ENCODE measurements at places on chromosomes 6 and 20. TPM values are rescaled to one million over a fixed set of nuclear protein-coding genes. Genes with fewer than 3 reads are reported as not detected.

DNA sequence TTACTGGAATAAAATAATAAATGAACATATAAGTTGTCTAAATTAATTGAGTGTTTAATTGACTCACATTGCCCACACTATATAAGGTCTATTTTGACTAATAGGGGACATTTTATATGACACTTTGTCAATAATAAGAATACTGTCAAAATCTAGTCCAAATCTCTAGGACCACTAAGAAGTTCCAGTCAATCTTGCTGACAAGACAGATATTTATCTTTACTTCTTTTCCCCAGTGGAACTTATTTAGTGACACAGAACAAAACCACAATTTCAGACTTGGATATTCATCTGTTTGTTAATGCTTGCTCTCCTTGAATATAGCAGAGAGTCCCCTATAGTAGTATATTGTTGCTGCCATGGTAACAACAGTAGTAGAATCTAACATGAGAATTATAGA is 954.6 kb upstream of the MANEA start:
- no peak for DNase-seq

GRCh38 chr6:14856177-14856576 is 389.7 kb upstream of the JARID2 start:
- no peak for DNase-seq

DNA sequence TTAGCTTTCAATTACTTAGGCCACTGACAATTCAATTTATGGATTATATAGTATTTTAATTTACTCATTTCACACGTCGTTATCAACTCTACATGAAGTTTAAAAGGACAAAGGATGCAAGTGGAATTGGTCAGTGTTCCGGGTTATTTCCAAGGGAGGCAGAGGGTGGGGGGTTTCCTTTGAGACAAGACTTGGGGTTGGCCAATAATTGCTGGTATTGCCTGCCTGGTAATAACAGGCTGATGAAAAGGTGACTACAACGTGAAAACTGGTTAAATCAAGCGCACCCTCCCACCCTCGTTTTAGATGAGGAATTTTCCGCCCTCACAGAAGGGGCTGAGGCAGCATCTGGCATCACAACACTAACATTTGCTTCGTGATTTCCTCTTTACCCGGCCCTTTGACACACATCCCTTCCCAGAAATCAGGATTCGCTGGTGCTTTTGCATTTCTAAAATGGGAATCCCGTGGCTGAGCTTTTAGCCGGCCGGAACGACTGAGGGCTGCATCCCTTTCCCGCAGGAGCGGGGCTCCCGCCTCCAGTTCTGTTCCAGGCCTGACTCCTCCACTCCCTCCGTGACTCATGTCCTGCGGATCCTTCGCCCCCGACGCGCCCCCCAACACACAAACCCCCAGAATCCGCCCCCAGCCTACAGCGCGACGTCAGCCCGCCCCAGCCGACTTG is 999 bp upstream of the PIM1 start:
- DNase-seq: no peak

DNA sequence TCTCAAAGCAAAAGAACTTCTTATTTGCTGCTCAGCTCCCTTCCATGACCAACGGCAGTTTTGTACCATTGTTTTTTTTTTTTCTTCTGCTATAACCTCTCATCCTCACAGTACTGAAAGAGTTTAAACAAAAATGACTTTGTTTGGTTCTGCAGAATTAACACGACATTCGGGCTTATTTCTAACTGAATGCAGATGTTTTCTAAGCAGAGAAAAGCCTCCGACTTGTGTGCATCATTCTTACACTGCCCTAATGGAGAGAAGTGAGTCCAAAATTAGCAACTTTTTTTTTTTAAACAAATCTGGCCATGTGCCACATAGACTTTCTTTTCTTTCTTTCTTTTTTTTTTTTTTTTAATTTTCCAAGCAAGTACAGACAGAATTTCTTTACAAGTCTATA is 382.7 kb downstream of the HDGFL1 start:
- no peak for DNase-seq

DNA sequence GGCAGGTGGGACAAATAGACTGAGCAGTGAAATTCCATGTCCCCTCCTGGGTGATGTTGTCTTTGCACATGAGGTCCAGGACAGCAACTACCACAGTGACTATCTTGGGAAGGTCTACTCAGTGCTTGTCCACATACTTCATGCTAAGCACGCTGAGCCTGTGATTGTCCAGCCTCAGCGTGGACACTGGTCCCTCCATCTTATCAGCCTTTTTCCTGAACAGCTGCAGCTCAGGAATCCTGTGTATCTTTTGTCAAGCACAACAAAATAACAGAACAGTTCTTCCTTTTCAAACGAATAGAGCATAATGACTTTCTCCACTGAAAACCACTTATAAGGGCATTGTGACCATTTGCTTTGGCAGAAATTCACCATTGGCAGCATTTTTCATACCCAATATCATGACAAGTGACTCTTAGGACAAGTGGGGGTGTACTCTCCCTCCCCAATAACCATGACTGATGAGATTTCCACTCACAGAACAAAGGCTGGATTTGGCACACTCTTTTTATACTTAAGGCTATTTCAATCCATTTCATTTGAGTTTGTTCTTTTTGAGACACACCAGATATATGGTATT is 90.3 kb downstream of the FYN start:
- no peak for DNase-seq

- DNase-seq: no peak
Observed at GRCh38 chr6:108780784-108781183, 67.4 kb upstream of the ARMC2 start.

DNA sequence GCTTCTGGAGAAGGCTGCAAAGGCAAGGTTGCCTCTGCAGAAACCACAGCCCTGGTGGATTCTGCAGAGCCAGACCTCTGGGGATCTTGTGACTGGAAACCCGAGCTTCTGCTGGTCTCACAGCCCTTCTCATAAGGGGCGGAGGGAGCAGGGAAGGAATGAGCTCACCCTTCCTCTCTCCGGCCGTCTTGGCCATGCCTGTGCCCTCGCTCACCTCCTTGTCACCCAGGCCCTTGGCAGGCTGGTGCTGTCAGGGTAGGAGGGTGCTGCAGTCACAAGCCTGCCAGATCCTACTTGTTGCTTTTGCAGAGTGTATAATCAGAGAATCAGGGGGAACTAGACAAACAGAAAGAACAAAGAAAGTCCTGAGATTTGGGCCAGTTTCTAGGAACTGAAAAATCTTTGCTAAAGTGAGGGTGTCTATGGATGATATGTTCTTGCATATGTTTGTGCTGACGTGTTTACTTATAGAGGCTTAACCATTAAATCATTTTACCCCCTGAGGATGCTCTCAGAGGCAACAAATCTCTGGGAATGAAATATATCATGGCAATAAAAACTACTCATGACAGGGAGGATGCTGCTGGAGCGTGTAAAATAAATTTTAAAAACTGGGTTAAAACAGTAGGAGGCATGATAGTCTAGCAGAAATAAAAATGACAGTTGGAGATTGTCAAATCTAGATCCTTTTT is 244.9 kb upstream of the SOX4 start:
- peak; percentile 29 for DNase-seq

- no peak for DNase-seq
Observed at GRCh38 chr20:35181731-35182130, 9.9 kb downstream of the PROCR start.

GRCh38 chr20:47244451-47244850 is 112.0 kb downstream of the ZMYND8 start:
- DNase-seq: no peak

DNA sequence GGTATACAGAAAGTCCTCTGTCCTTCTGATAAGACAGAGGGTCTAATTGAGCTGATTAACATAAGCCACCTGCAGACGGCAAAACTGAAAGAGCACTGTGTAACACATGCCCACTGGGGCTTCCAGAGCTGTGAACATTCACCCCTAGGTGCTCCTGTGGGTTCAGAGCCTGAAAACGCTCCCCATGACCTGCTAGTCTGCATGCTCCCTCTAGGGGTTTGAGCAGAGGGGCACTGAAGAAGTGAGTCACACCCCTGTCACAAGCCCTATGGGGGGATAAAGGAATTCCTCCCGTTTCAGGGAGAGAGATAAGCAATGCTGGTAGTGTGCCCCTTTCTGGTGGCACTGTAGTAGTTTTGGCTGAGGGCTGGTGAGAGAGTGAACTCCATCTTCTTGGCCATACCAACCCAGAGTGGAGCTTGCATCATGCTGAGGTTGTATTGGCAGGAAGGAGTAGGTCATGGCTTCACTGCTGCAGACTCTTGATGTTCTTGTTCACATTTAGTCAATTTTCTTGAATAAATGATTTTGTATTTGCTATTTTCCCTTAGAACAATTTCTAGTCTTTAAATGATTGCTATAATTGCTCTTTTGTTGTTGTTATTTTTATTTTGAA is 637.5 kb upstream of the MAN1A1 start:
- peak; percentile 10 for DNase-seq

DNA sequence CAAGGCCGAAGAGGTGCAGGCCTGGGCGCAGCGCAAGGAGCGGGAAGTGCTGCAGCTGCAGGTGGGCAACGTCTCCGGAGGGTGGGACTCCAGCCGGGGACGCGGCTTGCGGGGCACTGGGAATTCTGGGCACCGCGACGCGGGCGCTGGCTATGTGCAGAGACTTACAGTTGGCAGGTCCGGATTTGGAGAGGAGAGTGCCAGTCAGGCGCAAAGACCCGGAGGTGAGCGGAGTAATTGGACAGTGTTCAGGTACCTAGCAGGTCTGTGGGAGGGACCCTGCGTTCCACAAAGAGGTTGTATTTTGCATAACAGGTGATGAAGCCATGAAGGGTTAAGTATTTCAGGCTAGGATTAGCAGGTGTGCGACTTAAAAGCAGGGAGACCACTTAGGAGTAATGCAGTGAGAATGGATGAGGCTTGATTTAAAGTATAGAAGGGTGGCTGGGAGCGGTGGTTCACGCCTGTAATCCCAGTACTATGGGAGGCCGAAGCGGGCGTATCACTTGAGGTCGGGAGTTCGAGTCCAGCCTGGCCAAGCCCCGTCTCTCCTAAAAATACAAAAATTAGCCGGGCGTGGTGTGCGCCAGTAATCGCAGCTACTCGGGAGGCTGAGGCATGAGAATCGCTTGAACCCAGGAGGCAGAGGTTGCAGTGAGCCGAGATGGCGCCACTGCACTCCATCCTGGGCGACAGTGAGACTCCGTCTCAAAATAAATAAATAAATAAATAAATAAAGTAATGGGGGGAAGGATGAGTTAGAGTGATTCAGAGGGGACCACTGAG is 1.0 kb downstream of the MRPS26 start:
- no peak for DNase-seq

- DNase-seq: no peak
Observed at GRCh38 chr20:10806539-10806938, 132.7 kb upstream of the JAG1 start.

GRCh38 chr6:131549811-131550210 is 23.2 kb upstream of the ARG1 start:
- no peak for DNase-seq

DNA sequence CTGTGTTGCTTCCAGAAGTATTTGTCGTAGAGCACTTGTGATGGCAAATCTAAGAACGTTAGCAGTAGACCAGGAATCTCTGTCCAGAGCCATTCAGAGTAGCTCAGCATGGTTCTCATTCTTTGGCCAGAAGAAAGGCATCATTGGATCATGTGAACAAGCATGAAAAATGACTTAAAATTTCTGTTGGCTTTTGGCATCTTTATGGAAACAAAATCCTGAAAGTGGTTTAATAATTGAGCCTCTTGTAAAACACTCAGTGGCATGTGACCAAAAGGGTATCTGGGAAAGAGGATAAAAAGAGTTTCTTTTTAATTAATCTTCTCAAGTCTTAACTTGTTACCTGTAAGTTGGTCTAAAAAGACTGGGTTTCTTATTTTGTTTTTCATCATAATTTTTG is 55.2 kb downstream of the PTPN1 start:
- no peak for DNase-seq

Gene ID4
- 29.2 TPM for total RNA-seq

Gene SOX18
- not detected for total RNA-seq

Gene CTAGE9
- not detected for total RNA-seq

Gene GATA5
- total RNA-seq: 0.12 TPM

Gene LY6G5B
- 2.8 TPM for total RNA-seq

All from neural progenitor cell (in vitro differentiated cells).